ENCODE measurements at places on chromosomes 6 and 20.

DNA sequence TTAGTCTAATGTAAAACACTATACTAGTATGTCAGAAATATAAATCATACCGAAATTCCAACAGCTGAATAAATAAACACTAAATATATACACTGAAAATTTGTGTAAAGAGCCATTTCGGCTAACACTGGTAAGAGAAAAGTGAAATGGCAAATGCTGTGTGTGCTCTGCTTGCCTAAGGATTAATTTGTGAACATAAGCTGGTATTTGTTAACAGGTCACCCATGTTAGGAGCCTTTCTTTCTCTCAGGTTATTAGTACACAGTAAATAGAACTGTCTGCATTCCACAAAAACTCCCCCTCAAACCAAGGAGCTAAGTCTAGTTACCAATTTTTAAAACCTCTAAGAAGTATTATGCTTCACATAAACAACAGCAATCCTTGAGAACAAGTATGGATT is 27.0 kb downstream of the ELOVL5 start:
- DNase-seq: no peak

- DNase-seq: no peak
Measured at GRCh38 chr20:64161356-64162238, 2.7 kb upstream of the MYT1 start.

DNA sequence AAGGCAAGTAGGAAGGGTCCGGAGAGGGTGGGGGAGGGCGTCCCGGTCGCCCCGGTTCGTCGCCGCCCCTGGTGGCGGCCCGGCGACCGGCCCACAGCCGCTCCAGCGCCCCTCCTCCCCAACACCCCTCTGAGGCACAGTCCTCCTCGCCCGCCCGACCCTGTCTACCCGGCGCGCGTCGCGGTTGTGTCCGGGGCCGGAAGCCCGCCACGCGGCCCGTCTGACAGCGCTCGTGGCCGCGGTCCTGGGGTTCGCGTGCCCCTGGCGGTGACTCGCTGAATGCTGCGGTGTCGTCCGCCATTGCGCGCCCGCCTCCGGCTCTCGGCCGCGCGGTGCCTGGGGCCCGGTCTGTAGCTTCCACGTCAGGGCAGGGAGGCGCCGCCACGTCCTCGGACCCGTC is 335.3 kb upstream of the DEFB115 start:
- DNase-seq: no peak

DNA sequence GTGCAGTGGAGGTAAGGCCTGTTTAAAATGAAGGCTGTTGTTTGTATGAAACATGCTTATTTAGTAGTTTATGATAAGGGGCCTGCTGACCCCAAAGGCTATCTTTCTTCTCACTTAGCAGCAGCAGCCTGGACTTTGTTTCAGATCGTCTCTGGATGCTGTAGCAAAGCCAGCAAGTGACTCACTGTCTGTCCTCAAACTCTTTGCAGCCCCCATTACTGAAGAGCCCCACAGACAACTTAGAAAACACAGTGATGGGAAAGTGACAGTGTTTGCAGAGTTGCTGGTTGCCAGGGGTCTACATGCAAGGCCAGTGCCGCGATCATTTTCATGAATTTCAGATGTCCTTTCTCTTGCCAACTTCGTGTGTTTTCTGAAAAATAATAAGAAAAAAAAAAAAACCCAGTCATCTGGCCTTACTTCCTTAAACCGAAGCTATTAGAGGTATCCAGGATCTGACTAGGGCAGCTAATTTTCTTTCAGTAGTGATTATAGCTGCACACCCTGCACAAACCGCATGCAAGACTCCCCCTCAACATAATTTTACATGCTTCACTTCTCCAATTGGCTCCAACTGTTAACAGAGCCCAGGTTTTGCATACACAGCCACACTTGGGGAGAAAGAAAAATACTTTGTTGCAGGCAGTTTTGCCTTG is 11.6 kb upstream of the F13A1 start:
- no peak for DNase-seq

GRCh38 chr20:37552415-37552814 is 24.7 kb upstream of the BLCAP start:
- no peak for DNase-seq

DNA sequence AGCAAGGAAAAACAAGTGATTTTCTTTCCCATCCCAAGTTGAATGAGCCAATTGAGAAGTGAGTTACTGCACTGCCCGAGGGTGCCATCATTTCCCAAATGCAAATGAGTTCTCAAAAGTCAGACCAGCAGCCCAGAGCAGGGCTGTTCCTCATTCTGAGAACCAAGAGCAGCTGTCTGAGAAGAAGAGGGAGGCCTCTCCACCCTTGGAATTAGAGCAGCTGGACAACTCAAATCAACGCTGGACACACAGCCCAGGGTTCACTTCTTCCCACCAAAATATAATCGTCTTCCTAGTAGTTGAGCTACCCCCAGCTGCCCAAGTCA is 4.6 kb upstream of the PREX1 start:
- DNase-seq: no peak

DNA sequence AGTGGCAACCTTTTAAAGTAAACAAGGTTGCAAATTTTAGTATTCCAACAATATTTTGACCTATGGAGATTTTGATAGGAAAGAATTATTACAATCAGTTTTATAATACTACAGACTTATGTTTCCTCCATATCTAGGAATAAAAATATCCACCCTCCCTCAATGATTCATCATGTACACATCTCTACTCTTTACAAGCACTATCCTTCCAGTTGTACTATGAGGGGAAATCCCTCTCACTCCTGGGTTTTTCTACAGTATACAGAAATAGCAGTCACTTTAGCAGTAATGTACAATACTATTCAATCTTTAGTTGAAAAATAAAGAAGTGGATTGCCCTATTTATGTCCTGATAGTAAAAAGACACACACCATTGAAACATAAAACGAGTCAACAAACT is 46.3 kb upstream of the SCML4 start:
- DNase-seq: no peak

DNA sequence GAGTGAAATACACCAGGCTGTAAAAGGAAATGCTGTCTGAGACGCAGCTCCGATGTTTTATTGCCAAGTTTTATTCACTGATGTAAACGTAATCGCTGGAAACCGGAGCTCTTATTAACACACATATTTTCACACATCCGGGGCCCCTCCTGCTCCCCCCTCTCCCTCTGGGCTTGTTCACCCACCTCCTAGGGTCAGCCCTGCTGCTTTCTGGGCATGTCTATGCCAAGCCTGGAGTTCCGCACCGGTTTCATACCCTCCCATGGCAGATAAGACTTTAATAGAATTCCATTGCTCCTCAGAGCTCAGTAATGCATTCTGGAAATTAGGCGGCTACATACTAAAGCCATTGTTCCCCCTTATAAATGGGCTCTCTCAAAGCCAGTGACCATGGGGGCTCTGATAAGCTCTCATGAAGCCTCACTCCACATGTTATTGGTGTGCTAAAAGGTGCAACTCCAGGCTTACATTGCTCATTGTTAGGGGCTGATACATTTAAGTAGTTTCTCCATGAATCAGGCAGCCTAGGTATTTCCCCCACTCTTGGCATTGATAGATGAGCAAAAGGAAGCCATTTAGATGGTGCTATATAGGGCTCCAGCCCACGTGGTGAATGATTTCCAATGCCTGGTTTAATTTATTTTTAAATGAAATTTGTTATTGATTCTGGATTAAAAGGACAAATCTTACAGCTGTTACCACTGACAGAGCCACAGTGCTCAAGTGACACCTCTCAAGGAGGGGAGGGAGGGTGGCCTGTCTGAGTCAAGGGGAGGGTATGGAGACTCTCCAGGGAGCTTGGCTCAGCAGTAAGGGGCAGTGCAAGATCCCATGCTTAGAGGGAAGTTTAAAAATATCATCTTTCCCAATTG is 4.5 kb upstream of the VSTM2L start:
- DNase-seq: no peak

GRCh38 chr6:125943528-125944433 is 12.8 kb upstream of the HINT3 start:
- no peak for DNase-seq

DNA sequence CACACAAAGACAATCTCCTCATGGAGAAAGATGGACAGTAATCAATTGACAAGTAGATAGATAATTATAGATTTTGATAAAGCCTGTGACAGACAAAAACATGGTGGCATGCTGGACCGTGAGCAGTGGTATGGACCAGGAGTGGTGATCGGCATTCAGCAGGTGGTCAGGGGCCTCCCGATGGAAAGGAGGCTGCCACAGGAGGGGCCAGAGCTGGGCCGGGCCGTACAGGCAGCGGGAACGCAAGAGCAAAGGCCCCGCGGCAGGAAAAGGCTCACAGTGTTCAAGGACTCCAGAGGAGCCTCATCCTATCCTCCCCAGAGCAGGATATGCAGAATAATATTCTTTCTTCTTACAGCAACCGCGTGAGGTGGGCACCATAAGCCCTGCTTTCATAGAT is 123.7 kb downstream of the EYA2 start:
- DNase-seq: no peak

- DNase-seq: peak; percentile 35
Measured at GRCh38 chr6:4134841-4135664, at the start of gene ECI2. TSS of gene ECI2 (minus strand) at chr6:4135575. CDS start at chr6:4135560, 15 bp downstream.

GRCh38 chr6:106192824-106193223 is 106.7 kb downstream of the PRDM1 start:
- DNase-seq: no peak

GRCh38 chr6:95577304-95578105 is at the start of gene MANEA:
TSS of gene MANEA (plus strand) at chr6:95577535. CDS start at chr6:95586440, 8,905 bp downstream.
- DNase-seq: peak; percentile 69

DNA sequence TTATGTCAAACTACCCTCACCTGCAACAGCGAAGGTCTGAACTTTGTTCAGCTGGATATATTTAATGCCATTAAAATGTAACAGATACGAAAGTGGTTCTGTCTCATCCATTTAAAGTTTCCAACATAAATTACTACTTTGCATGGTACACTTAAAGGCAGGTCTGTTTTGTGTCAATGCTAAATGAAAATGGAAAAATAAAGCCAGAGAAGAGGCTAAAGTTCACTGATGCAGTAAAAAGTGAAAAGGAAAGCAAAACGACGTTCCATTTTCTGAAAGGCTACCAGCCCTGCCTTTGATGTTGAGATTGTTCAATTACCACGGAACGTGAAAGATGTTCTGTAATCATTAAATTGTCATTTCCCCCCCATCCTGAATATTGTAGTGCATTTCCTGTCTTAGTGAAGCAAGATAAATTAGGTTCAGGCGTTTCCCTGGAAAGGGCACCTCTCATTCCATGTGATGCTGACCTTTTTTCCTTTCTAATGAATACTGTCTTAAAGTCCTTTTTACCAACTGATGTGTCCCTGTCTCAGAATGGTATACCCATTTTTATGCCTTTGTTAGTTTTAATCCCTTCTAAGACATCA is 334.7 kb upstream of the JAG1 start:
- DNase-seq: no peak

- no peak for DNase-seq
Measured at GRCh38 chr6:163351013-163351412, 63.5 kb upstream of the QKI start.

DNA sequence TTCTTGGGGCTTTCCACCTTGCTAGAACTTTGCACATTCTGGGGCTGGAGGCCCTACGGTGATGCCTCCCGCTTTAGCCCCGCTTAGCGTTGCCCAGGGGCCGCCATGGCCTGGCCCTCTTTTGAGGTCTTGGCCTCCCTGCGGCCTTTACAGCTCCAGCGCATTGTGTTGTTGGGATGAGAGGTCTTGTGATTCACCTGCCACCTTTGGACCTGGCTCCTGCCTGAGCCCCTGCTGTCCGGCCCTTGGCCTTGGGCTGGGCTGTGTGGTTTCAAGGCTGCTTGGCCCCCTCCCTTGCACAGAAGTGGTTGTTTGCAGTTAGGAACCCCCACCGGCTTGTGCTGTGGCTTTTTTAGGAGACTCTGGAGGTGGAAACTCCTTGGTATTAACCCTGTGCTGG is 61.0 kb upstream of the CDH4 start:
- no peak for DNase-seq

GRCh38 chr6:112232845-112233256 is 21.5 kb downstream of the LAMA4 start:
- DNase-seq: no peak

DNA sequence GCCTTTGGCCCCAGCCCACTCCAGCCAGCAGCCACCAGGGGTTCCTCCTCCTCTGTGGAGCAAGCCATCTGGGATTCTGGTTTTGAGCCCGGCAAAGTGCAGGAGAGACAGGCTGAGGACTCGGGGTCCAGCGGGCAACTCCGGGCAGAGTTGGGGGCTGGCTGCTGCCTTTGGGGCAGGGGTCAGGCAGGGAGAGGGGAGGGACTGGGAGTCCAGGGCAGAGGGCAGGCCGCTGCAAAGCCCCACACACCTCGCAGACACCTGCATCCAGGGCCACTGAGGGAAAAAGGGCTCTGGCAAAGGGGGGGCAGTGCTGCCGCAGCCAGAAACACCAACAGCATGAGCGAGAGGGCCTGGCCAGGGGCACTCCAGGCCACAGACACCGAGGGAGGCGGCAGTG is 8.8 kb downstream of the BIRC7 start:
- DNase-seq: no peak

DNA sequence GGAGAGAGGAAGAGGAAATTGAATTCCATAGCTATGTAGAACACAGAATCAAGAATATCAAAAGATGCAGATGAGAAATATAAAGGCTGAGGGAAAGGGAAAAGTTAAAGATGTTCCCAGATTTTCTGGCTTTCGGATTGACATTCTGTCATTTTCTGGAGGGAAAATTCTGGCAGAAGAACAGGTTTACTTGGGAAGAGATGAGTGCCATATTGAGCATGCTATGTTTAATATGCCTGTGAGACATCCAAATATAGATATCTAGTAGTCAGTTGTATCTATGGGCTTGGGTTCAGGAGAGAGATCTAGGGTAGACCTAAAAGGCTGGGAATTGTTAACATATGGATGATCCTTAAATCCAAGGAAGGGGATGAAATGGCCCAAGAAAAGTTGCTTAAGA is 181.9 kb upstream of the ARG1 start:
- DNase-seq: no peak

DNA sequence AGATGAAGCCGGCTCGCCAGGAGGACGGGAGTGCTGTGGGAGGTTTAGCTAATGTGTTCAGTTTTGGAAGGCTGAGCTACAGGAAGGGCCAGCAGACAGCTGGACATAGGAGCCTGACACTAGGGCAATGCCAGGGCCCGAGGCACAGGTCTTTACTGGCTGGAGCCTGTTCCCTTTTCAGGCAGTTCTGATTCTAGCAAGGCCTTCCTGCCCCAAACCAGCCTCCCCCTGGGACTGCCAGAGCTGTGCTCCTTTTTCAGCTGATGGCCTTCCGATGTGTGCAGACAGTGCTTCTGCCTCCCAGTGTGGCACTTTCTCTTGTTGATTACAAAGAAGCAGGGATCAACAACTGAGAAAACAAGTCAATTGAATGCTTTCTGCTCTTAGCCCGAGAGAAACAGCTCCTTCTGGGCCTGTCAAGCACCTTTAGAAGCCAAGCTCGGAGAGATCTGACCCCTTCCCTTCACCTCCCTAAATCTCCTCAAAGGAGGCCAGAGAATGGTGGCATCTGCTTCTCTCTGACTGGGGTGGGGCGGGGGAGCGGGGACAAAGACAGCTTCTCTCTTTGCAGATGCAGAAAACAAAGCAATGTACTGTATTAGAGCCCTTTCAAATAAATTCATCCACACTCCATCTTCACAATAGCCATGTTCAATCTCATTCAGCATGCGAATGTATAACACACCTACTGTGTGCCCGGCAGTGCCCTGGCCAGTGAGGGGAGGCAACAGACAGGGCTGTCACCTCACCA is 63.2 kb downstream of the RAB44 start:
- DNase-seq: no peak

Data from activated CD4-positive, alpha-beta T cell treated with anti-CD3 and anti-CD28 coated beads for 1 hour (primary cell).